Stromal cell of bone marrow (primary cell): ENCODE measurements at places on chromosomes 13 and 19.

GRCh38 chr13:26186995-26187394 is 35.1 kb downstream of the RNF6 start:
- DNase-seq, result no peak

DNA sequence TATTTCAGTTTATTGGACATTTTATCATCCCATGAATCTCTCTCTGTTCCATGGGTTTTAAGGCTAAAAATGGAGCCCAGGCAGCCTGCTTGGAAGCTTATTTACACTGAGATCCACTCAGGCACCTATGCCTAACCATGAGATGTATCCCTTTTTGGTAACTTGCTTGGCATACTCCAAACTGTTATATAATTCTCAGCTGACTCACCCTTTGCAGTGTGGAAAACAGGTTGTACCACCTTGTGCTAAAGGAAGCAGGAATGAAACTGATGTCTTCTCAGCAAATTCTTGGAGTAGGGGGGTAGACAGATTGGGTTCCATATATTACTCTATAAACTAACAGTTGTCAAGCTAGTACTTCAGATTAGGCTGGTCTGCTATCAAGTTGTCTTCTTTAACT is 483.6 kb downstream of the KLF5 start:
- DNase-seq, result no peak

DNA sequence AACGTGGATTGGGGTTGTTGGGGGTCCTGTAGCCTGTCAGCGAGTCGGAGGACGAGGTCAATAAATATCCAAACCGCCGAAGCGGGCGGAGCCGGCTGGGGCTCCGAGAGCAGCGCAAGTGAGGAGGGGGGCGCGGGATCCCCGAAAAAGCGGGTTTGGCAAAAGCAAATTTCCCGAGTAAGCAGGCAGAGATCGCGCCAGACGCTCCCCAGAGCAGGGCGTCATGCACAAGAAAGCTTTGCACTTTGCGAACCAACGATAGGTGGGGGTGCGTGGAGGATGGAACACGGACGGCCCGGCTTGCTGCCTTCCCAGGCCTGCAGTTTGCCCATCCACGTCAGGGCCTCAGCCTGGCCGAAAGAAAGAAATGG is 754 bp upstream of the SIX5 start:
- DNase-seq, result no peak

GRCh38 chr13:60351326-60351725 is 45.7 kb upstream of the TDRD3 start:
- DNase-seq, result peak; percentile 25

- DNase-seq, result no peak
Observed at GRCh38 chr19:49915271-49915670, 13.7 kb upstream of the ATF5 start.

GRCh38 chr13:97339988-97340749 is 93.8 kb upstream of the RAP2A start:
- no peak for DNase-seq

DNA sequence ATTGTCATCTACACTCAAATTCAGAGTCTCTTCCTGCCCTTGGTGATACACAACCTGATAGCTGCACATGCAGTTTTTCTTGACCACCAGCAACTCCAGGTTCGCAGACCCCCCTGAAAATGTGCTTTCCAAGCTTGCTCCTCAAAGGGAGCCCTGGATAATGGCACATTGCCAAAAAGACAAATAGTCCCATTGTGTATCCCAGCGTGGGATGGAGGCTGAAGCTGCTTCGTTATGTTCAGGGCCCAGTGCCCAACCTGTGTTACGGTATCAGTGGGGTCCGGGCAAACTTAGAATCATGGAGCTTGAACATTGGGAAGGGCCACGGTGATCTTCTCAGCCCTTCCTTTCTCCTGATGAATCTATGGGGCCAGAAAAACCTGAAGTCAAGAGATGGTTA is 173.0 kb downstream of the TEX29 start:
- no peak for DNase-seq

GRCh38 chr19:10450853-10451609 is 30.7 kb downstream of the PDE4A start:
- no peak for DNase-seq

DNA sequence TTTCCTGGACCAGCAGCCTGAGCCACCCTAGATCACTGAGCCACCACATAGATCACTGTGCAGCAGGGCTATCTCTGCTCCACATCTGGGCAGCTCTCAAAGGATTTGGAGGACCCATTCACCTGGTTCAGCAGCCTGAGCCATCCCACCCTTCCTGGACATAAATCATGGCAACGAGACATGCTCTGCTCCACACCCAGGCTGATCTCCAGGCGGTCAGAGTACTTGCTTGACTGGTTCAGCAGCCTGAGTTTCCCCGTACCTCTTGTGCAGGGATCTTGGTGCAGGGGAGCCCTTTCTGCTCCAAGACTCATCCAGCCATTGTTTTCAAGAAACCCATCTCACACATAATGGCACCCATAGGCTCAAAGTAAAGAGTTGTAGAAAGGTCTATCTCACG is 195.3 kb downstream of the LIG4 start:
- no peak for DNase-seq

GRCh38 chr19:15587663-15588062 is 27.4 kb upstream of the CYP4F8 start:
- no peak for DNase-seq

DNA sequence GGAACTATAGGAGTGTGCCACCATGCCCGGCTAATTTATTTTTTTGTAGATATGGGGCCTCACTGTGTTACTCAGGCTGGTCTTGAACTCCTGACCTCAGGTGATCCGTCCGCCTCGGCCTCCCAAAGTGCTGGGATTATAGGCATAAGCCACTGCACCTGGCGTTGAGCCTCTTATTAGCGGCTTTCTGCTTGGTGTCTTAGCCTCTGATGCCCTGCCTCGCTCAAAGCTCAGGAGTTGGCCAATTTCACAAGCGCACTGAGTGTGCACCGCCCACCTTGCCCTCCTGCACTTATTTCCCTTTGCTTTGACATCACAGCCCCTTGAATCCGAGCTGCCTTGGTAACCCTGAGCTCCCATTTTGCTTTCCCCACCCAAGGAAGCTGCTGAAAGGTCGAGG is 10.1 kb downstream of the YIPF2 start:
- no peak for DNase-seq

- no peak for DNase-seq
Observed at GRCh38 chr19:29326351-29326750, 113.4 kb upstream of the UQCRFS1 start.

DNA sequence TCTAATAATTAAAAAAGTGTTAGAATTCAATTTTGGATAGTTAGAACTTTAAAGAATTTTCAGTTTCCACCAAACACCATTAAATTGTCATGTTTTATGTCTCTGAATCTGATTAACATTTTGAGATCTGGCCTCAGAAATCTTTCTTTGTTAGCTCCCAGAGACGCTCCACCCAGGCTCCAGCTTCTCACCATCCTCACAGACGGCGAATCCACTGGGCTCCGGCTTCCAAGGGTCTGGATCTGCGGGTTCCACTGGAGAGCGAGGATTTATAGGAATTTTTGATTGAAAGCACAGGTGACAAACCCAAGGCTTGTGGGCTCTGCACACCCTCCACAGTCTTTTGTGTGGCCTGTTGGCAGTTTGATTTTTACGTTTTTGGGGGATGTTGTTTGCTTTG is 160.6 kb downstream of the URI1 start:
- no peak for DNase-seq

DNA sequence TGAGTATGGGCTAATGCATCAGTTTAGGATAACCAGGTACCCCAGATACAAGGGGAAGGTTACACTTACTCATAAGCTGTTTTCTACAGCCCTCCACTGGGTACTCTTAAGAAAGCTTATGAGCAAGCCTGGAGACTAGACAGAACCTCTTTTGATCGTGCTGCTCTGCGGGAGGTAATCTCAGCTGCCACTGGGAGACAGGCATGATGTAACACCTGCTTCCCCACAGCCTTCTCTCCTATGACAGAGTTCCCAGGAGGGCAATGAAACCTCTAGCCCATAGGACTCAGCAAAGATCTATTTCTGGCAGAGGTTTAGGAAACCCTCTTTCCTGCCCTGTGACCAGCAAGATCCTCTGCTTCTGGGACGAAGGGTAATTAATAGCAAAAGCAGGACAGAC is 65.6 kb downstream of the WASF3 start:
- no peak for DNase-seq

- DNase-seq, result peak; percentile 28
Observed at GRCh38 chr13:30752201-30752797, 17.0 kb downstream of the ALOX5AP start.

DNA sequence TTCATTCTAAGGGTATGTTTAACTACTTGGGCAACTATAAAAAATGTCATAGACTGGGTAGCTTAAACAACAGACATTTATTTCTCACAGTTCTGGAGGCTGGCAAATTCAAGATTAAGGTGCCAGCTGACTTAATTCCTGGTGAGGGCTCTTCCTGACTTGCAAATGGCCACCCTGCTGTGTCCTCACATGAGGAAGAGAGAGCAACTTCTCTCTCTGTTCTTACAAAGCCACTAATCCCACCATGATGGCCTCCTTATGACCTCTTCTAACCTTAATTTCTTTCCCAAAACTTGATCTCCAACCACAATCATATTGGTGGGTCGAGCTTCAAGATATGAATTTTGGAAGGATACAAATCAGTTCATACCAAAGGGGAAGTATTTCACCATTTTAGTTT is 399.0 kb downstream of the DCT start:
- DNase-seq, result no peak

- DNase-seq, result no peak
Observed at GRCh38 chr19:1717200-1717969, 35.9 kb upstream of the ONECUT3 start.

- DNase-seq, result no peak
Observed at GRCh38 chr13:19794631-19795030, 11.9 kb upstream of the PSPC1 start.

DNA sequence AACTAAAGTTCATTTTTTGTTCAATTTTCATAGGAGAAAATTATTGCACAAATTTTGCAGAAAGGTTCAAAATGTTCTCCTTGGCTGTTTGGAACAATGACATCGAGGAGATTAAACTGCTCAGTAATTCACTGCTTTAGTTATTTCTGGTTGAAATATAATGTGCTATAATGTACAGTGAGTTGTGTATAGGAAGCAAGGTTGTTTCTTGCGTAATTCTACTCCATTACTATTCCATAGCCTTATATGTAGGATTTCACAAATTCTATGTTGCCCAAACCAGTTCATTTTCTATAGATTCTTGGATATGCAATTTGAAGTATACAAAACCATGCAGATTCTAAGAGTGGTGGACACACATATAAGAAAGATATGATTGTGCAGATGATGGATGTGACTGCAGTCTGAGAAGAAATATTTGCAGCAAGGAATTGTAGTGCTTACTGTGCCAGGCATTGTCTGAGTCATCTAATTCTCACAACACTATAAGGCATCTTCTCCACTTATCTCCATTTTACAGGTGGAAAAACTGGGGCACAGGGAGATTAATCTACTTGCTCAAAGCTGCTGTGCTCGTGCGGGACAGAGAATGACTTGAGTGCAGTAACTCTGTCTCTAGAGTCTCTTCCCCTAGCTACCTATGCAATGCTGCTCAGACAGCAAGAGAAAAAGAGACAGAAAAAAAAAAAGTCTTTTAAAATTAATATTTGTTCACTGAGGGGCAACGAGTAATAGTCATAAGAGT is 515.5 kb downstream of the MYO16 start:
- DNase-seq, result no peak

DNA sequence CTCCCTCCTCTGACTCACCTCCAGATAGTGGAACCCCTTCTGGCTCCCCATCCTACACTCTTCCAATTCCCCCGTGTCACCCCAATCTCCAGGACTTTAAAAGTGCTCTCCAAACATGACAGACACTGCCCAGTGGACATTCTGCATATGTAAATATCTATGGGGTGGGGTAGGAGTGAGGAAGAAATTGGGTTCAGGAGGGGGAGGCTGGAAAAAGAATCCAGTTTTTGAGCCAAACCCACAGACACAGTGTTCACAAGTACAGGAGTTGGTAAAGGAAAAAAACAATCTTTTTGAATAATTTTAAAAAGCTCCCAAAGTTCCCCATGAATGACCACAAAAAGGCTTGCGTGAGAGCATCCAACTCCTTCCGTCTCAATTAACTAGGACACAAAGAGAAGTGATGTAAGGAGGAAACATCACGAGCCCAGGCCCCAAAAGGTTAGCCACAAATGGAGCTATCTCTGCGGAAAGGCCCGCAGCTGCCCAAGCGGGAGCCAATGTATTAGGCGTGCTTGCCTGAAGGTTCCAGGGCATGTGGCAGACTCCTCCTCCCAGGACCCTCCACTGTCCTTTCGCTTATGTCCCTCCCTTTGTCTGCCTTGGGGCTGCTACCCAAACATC is 18.0 kb downstream of the ZC3H4 start:
- DNase-seq, result peak; percentile 52
